Central memory CD4-positive, alpha-beta T cell (primary cell): ENCODE measurements at places on chromosomes 6 and 20.

DNA sequence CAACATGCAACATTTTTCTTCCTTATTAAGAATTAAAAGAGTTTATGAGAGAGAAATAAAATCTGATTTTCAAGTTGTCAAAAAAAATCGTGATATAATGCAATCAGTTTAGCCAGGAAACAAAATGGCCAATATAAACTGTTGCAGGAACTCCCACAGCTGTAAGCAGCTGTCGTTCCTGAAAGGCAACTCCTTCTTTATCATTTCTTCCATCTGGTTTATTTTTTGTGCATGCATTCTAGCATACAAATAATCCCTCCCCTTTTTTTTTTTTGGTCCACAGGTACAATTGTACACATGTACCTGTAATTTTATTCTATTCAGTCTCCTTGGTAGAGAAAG is 19.7 kb downstream of the TRAF3IP2 start:
- no peak for DNase-seq

DNA sequence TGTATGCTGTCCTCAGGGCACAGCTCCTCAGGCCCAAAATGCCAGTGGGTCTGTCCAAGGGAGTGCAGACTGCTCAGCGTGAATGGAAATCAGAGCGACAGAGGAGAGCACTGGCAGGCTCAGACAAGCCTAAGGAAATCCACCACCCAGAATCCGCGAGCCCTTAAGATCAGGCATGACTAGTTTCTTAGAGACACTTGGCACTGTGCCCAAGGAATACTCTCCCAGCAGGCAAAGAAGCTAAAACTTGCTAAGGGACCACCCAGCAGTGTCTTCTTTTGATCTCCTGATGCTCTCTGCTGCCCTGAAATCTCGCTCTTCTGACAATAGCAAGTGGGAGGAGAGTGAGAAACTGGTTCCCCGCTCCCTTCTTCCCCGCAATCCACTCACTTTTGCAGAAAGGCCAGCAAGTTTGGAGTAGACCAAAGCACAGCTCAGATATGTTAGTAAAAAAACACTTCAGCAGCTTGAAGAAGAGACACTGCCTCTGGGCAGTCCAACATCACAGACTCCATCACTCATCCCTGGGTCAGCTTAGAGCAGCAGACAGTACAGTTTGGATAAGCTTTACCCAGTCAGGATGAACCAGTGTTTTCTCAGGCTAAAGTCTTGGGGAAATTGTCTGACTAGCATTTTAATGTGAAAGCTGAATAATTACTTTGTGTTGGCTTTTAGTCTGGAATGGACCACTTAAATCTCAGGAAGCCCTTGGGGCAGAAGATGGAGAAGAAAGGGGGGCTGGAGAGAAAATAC is 32.4 kb downstream of the TRAF3IP2 start:
- DNase-seq = no peak

GRCh38 chr20:25289886-25290597 is 42.2 kb downstream of the PYGB start:
- no peak for DNase-seq

DNA sequence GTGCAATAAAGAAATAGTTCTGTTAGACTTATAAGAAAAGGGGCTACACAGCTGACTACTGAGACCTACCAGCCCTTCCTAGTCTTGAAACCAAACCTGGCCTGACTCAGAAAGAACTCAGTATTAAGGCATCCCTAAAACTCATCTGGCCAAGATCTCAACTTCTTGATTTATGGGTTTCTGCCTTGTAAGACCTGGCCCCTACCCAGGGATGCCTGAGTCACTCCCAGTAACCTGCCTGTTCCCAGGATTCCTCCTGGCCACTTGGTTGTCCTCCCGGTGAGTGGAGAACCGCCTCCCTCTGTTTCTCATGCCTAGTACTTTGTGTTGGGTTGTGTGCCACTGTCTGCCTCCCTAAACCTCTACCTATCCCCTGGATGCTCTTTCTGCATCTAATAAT is 189.4 kb upstream of the PREP start:
- no peak for DNase-seq

- DNase-seq = no peak
Measured at GRCh38 chr20:14925300-14925699, 587.9 kb upstream of the FLRT3 start.

DNA sequence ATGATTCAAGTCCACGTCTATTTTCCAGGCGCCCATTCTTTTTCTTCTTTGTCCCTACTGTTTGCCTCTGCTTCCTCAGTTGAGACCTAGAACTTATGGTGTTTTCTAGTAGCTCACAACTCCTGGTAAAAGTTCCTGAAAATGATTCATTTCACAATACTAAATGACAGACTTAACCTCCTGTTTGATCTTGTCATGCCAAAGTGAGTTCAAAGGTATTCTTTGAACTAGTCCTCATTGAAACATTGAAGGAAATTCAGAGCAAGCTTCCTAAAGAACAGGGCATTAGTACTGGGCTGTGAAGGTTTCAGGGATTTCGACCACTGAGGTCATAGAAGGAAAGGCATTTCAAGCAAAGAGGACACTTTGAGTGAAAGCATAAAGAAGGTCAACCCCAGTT is 132.8 kb downstream of the IBTK start:
- DNase-seq = no peak

- no peak for DNase-seq
Measured at GRCh38 chr6:38708496-38708895, 5.6 kb upstream of the GLO1 start.

GRCh38 chr6:21971541-21971940 is 325.3 kb downstream of the PRL start:
- no peak for DNase-seq

DNA sequence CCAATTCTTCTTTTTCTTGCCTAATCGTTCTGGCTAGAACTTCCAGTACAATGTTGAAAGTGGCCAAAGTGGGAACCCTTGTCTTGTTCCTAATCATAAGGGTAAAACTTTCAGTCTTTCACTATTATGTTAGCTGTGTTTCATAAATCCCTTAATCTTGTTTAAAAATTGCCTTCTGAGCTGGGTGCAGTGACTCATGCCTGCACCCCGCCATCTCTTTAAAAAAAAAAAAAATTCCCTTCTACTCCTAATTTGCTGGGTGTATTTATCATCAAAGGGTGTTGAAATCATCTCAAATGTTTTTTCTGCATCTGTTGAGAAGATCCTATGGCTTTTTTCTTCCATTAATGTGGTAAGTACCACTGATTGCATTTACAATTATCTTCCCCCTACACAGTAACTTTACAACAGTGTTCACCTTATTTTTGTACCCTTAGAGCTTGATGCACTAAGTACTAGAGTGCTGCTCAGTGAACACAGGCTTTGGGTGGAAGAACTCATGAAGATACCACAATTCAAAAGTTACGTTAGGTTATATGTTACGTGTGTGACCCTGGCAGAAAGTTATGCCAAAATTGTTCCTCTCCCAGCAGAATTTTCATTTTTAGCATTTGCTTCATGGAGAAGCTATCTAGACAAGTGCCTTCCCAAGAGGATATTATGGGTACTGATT is 9.7 kb downstream of the SNRPB start:
- DNase-seq = no peak

- no peak for DNase-seq
Measured at GRCh38 chr6:36319821-36320220, 16.9 kb downstream of the BNIP5 start.
